ENCODE measurements at places on chromosomes 6 and 20.

- DNase-seq, result no peak
Observed at GRCh38 chr6:110951008-110951407, 7.5 kb upstream of the GTF3C6 start.

DNA sequence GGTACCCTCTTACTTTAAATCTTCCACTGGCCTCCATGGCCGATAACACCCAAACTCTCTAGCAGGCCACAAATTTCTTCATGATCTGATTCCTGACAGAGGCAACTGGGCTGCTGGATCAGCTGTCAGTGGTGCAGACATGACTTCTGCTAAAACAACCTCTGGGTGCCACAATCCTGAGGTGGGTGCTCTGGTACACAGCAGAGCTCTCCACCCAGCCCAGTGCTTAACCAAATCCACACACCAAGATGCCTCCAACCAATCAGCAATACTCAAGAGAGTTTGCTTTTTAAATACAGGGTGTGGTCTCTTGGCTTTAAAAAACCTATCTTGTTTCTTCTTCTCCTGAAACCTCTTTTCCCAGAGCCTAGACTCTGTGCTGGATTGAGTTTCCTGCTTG lies 126.6 kb upstream of the SPACA1 start:
- DNase-seq, result no peak

GRCh38 chr6:117077300-117077699 lies 188.1 kb upstream of the VGLL2 start:
- DNase-seq, result no peak

- no peak for DNase-seq
Observed at GRCh38 chr6:70954750-70955149, 2.1 kb downstream of the B3GAT2 start.

GRCh38 chr20:9331707-9332435 lies 182.5 kb upstream of the LAMP5 start:
- no peak for DNase-seq

- no peak for DNase-seq
Observed at GRCh38 chr6:170524172-170524502, 29.0 kb downstream of the PSMB1 start.

DNA sequence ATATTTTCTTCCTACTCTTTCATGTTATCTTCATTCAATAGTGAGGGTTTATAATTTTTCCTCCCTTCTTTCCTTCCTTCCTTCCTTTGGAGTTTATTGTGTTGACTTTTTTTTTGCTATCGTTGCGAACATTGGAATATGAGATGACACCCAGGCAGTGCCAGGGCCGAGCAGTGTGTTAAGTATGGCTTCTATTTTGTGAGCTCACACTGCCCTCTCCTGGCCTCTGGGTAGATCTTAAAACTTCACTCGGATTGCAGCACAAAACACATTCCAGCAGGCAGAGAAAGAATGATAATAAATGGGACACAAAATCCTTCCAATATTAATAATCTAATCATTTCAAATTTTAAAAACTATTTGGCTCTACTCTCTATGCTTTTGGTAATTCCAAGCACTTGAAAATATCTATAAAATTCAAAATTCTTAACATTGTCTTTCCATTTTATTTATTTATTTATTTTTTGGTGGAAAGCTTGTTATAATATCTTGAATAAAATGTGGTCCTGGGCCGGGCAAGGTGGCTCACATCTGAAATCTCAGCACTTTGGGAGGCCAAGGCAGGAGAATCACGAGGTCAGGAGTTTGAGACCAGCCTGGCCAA lies 147.4 kb upstream of the OLIG3 start:
- peak; percentile 42 for DNase-seq

- no peak for DNase-seq
Observed at GRCh38 chr6:1227935-1228753, 83.8 kb upstream of the FOXQ1 start.

GRCh38 chr6:89562093-89562973 lies 76.2 kb downstream of the LYRM2 start:
- no peak for DNase-seq

DNA sequence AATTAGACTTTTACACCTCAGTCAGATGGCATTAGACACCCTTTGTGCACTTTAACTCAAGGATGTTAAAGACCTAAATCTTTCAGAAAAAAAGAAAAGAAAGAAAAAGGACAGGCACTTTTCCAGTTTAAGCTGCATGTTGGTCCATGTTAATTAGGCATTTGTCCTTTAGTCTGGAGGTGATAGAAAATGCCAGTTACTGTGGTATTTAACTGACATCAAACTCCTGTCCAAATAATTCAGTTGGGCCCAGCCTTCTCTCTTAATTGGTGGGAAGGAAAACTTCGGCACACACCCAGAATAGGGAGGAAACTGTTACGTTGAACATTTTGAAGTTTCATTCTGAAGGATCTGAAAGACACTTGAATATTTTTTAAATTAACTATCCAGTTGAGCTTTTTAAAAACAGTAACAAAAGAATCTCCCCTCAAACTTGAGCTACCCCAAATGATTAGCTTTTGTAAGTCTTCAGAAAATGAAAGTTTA lies 30.3 kb downstream of the RREB1 start:
- no peak for DNase-seq

GRCh38 chr20:7371518-7372163 lies 568.6 kb downstream of the HAO1 start:
- DNase-seq, result no peak

GRCh38 chr20:13342469-13343242 lies 121.6 kb downstream of the ISM1 start:
- peak; percentile 64 for DNase-seq

GRCh38 chr6:111469543-111469942 lies 13.5 kb downstream of the REV3L start:
- no peak for DNase-seq

DNA sequence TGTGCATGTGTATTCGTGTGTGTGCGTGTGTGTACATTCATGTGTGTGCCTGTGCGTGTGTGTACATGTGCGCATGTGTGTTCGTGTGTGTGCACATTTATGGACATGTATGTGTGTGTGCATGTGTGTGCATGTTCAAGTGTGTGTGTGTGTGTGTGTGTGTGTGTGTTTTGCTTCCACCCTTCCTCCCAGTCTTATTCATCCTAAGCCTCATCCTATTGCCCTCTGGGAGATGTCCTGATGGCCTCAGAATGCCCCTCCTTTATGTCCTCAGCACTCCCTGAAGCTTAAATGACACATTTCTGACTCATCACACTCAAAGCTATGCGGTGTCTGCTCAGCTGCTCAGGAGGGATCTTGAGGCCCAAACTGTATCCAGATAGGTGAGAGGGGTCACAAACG lies 76.6 kb upstream of the CCDC167 start:
- peak; percentile 51 for DNase-seq

DNA sequence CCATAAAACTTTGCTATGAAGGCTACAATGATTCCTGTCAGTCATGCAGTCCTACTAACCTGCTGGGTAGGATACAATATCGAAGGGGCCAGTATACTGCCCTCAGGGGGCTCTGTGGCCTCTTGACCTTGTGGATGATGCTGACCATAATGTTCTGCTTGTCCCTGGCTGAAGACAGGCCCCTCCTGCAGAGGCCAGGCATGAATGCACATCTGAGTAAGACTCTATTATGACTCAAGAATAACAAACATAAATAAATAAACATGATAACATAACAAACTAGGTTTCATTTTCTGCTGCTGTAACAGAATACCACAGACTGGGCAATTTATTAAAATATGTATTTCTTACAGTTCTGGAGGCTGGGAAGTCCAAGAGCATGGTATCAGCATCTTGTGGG lies 44.0 kb upstream of the POU5F1 start:
- DNase-seq, result no peak

- DNase-seq, result no peak
Observed at GRCh38 chr20:36647196-36648121, 1.5 kb upstream of the SLA2 start.

Measured in GM04504 (cell line).